ENCODE measurements at places on chromosomes 12 and 14.

DNA sequence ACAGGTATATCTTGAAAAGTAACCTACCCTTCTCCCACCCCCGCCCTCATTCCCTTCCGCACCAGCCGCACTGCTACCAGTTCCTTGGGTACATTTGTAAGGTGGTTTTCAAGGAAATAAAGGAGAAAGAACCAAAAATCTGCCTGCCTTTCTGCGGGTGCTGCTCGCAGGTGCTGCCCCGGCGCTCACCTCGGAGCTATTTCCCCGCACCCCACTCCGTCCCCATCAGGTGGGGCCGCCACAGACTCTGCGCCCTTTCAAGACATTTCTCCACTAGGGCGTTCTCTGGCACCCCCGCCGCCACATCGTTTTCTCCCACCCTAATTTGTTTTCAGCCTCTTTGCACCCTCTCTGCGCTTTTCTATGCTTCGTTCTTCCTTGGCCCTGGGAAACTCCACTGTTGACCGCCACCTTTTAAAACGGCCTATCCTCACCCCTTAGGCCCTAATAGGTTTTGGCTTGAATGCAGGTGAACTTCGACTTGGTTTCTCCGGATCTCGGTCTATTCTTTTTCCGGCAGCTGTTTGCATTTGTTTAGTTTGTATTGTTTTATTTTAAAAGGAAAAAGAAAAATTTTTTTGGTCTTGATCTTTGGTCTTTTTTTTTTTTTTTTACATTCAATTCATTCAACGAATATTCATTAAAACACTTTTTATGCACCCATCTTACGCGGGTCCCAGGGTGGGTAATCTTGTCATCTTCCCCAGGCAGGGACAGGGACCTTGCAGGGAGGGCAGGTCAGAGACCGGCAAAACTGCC lies 3.0 kb downstream of the VSX2 start:
- no peak for DNase-seq

GRCh38 chr14:55874785-55875184 lies 243.4 kb upstream of the PELI2 start:
- no peak for DNase-seq

DNA sequence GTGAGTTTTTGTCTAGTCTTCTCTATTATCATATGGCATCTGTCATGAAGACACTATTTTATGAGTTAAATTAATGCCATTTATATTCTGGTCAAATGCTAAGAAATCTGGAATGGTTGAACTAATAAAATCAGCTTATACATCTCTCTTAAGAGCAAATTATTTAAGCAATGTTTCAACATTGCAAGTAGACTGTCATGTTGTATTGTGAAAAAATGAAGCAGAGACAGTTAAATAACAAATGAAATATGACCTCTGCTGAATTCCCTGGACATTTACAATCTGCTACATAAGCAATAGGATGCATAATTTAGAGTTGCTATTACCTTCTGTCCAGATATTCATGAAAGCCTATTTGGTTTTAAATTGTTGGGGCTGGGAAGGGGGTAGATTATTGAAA lies 30.6 kb downstream of the NAV3 start:
- DNase-seq, result no peak

GRCh38 chr12:42862055-42862454 lies 272.5 kb upstream of the PRICKLE1 start:
- DNase-seq, result peak; percentile 54

- DNase-seq, result no peak
These were observed 29.2 kb upstream of the FOS start for GRCh38 chr14:75249251-75249957.

DNA sequence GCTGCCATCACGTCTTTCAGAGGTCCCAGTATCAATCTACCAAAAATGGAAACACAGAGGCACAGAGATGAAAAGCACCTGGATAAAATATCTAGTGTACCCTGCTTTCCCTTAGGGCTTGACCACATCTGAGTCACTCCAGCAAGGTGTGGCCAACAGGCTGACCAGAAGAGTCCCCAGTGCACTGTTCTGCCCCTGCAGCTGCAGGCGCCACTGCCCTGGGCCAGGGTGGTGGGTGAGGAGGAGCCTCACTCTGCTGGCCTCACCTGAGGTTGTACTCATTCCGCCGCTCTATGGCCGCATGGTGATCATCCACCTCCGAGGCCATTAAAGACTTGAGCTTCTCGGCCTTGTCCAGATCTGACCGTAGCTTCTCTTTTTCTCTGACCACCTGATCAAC lies 60.4 kb downstream of the NIN start:
- no peak for DNase-seq

DNA sequence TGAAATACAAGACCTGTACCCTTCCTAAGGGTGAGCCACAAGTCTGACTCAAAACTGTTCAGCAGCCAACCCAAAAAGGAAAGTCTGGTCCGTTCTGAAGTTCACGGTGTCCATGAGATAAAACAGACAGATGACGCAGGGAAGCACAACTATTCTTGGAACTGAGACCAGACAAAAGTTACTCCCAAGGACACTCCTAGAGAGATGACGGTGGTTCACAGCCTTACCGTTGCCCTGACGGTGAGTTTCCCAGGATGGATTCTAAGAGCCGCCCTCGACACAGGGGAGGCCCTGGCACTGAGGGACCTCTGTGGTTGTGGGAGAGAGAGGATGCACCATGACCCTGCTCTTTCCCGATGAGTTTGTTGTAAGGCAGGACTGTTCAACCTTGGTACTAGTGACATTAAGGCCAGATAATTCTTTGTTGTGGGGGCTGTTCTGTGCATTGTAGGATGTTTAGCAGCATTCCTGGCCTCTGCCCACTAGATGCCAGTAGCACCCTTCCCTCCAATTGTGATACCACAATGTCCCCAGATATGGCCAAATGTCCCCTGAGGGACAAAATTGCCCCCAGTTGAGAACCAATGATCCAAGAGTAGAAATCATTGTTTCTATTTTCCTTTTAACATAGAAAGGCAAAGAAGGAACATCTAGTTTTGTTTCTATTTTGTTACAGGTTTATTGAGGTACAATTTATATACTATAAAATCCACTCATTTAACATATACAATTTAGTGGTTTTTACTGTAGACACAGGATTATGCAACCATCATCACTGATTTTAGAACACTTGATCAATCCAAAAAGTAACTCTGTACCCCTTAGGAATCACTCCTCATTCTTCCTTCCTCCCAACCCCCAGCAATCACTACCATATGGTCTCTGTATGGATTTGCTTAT lies 23.0 kb downstream of the OR10P1 start:
- peak; percentile 44 for DNase-seq

DNA sequence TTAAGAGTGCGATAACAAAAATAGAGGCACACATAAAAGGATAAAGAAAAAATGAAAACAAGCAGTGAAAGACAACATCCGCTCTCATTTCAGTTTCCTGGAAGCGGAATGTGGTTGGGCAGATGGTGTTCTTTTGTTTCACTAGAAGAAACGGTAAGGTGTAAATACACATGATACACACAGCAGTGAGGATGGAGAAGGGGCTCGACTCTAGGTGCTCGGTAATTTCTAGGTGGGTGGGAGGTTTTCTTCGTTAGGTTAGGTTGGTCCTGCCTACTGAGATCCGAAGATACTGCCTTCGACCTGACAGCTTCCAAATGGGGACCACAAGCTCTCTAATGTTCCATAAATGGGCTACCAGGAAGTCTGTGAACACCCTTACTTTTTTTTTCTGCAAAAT lies 1082.5 kb downstream of the BCL11B start:
- no peak for DNase-seq

- peak; percentile 96 for DNase-seq
These were observed 113.7 kb downstream of the NCOR2 start for GRCh38 chr12:124453419-124454351.

GRCh38 chr12:71804505-71804904 lies 35.1 kb upstream of the TBC1D15 start:
- DNase-seq, result peak; percentile 12

DNA sequence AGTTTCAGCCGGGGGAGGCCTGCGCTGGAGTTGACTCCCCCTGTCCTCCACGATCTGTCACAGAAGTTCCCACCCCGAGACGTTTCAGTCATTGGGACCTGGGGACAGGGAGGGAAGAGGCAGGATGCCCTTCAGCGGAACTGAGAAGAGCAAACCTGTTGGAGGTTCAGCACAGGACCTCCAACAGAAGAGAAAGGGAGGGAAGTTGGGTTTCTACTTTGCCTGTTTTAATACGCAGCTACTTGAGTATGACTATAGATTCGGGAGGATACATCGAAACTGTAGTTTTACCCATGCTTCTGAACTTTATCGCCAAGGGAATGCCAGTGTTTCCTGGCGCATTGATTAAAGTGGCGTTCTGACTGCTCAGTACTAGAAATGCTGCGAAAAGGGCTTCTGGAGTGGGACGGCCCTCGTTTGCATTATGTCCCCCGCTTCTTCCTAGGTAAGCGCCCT lies 2.3 kb upstream of the DUSP6 start:
- DNase-seq, result no peak

GRCh38 chr14:60848066-60848465 lies 113.5 kb downstream of the MNAT1 start:
- DNase-seq, result no peak

- DNase-seq, result no peak
These were observed at the start of gene UNC119B for GRCh38 chr12:120710031-120710804. TSS of gene UNC119B (plus strand) at chr12:120710458. CDS start at chr12:120710475, 17 bp downstream.

Data from HT1080 (cell line).